ENCODE measurements at places on chromosomes 5 and 9.

- DNase-seq = no peak
Observed at GRCh38 chr5:164627021-164627420, 1121.6 kb downstream of the MAT2B start.

DNA sequence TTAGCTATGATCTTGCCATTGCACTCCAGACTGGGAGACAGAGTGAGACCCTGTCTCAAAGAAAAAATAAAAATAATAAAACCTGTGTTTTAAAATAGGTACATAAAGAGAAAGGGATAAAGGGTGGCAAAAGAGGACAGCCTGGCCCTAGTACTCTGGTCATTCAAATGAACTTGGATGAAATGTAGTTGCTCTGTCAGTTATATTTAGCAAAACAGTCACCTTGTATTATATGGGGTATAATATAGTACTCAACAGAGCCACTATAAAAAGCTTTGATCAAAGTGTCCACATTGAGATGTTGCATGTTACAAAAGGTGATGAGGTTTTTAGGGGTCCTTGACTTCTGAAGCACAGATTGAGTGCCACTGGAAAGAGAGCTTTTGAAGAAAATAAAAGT is 61.1 kb upstream of the EQTN start:
- no peak for DNase-seq

DNA sequence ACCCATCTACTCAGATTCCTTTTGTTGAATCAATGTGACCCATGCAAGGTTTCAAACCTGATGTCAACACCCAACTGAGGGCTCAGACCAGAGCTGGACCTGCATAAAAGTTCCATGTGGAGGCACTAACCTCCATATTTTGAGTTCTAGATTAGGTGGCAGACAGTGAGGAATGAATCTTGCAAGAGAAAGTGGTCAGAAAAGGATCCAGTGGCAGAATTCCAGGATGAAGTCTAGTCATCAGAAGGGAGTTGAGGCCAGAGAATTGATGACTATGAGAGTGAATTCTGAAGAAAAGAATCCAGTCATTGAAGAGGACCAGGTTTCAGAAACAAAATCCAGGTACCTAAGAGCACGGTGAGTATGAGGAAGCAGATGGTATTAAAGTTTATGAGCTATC is 205.1 kb upstream of the RGMB start:
- DNase-seq = no peak

DNA sequence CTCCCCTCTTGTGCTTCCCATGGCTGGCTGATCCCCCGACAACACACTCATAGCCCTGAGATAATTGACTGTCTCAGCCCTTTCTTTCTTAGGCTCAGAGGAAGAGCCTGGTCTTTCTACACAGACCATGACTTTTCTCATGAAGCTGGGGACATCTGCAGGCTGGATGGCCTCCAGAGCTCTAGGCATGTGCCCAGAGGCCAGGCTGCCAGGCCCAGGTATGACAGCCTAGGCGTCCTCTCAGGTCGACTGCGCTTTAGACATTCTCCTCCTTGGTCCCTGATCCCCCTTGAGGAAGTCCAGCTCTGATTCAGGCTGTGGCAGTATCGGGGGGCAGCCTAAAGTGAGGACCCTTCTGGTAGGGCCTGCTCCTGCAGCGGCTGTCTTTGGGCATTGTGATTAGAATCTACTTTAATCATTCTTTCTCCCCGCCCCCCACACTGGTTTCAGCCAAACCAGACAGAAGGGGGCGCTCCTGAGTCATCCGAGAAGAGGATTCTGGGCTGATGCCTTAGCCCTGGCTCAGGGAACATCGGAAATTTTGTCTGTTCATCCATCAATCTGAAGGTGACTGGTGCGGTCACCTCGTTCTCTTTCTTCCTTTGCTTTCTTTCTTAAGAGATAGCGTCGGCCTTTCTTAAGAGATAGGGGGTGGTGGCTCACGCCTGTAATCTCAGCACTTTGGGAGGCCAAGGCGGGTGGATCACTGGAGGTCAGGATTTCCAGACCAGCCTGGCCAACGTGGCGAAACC is 66.5 kb upstream of the HSPA9 start:
- DNase-seq = peak; percentile 61

DNA sequence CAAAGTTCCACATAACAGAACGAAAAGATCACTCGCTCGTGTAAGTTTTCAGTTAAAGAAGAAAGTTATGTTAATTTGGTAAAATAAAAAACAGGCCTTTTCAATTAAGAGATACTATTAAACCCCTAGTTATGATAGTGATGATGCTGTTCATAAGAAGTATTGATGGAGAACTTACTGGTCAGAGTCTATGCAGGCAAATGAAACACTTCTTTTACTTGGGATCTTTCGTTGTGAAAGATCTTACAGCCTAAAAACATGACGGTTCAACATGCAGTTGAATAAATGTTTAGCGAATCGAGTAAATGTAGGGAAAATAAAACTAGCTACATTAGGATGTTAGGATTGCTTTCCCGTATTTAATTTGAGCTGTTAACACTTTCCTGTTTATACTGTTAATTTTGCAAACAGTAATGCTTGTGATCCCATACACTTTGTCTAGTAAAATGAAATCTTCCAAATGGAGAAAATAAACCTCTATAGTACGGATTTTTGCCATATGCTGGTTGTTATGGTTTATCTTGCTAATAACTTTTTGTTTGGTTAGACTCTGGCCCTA is 2.0 kb downstream of the RHOBTB3 start:
- no peak for DNase-seq
